ENCODE measurements at places on chromosomes 16 and 17.

GRCh38 chr16:16146380-16147315 lies 76.6 kb downstream of the ABCC6 start:
- DNase-seq, result no peak

DNA sequence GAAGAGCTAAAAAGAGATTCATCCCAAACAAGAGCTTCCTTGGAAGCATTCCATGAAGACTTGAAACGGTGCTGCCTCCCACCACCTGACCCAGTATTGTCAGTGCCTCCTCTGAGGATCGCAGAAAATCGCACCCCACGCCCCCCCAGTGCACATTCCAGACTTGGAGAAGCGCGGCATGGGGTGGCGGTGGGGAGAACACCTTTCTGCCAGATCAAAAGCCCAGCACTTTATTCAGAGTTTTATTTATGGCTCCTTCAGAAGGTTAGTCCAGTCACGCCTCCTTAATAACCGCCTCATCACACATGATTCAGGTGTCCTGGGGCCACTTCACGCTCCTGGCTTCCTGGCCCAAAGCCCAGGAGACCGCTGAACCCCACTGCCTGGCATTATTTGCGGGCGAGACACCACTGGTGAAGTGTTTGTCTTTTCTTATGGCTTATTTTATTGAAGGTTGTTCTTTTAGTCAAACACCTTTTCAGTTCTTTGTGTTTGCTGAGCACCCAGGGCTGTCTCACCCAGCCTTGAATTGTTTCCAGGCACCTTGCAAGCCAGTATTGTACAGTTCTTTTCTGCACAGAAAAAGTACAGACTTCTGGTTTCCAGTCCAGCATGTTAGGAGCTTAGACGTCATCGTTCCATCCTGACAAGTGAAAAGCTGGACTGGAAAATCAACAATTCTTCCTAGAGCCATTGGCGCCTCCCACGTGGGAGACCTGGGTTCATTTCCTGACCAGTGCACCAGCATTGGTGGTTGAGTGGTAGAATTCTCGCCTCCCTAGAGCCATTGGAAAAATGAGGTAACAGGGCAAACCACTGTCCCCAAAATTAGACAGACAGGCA lies 79.6 kb upstream of the CACNG5 start:
- no peak for DNase-seq

DNA sequence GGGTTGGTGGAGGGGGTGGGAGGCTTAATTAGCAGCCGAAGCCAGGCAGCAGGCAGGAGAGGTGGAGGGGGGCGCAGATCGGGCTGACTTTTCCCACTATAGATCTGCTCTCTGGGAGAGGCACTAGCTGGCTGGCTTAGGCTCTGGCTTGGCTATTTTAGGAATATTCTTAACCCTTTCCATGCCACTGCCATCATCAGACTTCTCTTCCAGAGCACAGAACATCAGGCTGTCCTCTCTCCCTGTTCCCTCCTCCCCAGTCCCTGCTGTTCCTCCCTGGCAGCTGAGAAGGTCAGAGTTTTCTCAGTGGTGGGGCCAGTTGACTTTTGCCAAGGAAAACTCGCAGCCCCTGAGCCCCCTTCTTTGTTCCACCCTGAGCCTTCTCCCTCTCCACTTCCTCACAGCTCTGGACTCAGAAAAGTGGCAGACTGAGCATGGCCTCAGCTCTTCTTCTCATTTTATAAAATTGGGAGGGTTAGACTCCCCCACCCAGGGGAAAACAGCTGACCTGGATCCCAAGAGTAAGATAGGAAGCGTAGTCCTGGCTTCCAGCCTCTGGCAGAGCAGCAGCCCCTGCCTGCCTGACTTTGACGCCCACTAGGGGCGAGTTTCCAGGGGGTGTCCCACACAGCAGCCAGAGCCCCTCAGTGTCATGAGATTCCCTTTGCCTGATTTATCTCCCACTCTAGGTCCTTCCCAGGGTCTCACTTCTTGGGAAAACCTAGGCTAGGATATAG lies 9.9 kb upstream of the C1QL1 start:
- DNase-seq, result no peak

- no peak for DNase-seq
These were observed 27.8 kb upstream of the GHDC start for GRCh38 chr17:42221886-42222745.

DNA sequence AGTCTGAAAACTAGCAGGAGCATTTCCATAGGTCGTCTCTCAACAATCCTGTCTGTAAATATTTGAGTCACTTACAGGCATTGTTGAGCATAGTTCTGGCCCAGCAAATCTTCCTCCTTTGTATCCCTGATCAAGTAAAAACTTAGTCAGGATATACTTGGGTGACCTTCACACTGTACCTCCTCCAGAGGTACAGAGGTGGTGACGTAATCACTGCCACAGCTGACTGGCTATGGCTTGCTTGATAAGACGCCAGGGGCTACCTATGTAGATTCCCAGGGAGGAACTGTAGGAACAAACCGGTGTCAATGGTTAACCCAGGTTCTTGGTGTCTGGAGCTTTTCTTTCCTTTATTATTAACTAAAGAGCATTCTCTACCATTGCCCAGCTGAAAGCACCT lies at the start of gene KCNJ16:
TSS of gene KCNJ16 (plus strand) at position 270 of the 400 bp plus-strand sequence. CDS start 56,863 bp downstream, outside the sequence.
- DNase-seq, result no peak

DNA sequence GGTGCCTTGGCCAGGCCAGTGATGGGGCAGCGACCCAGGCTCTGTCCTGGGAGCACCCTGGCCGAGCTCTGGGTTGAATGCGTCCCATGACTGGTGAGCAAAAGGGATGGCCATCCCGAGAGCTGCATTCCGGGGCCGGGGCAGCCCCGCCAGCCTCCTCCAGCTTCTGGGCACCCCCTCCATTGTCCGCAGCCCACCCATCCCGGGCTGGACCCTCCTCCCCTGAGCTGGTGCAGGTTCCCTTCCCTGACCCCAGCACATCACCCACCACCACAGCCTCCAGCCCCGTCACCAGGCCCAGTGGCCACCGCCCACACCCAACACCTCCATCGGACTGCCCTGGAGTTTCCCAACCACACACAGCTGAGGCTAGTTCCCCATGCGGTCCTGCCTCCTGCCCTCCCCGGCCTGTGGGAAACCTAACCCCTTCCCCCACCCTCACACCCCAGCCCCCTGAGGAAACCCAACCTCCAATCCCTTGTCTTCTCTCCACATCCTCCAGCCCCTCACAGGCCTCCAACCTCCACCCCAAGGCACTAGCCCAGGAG lies 16.2 kb upstream of the PVALEF start:
- DNase-seq, result no peak

DNA sequence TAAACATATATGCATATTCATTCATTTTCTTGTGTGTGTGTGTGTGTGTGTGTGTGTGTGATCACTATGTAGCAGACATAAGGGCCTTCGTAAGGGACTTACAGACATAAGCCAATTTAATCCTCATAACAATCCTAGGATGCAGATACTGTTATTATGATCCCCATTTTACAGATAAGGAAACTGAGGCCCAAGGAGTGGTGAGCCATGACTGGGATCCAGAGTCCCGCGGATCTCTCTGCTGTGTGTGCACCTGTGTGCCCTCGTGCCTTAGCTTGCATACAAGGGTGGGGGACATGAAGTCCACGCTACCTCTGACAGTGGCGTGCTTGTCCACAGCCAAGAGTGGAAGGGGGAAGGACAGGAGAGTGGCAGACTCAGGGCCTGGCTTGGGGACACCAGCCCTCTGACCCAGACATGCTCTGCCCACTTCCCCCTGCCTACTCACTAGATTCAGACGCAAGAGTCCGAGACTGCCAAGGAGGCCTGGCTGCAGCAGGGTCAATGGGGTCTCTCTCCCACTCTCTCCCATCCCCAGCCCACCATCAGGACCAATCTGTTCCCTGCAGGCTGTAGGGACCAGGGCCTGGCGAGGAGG lies 9.8 kb upstream of the SMTNL2 start:
- no peak for DNase-seq

DNA sequence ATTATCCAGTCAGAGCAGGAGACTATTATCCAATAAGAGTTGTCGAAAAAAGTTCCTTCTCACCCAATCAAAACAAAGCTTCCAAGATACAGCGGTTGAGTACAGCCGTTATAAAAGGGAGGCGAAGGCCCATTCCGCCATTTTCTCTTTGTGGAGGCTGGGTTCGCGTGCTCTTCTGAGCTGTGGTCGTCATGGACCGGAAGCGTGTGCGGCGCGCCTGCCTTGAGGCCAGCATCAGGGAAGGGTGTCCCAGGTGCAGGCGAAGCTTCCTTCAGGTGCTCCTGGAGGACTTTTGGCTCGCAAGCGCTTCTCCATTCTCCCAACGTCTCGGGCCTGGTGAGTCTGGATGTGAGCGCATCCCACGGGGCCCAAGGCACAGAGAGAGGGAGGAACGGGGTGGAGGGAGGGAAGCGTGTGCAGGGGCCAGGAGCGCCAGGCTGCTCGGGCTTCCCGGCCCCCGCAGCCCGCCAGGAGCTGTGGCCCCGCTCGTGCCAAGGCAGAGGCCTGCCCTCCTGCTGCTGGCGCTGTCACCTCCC lies 99.2 kb downstream of the GOSR1 start:
- no peak for DNase-seq

- DNase-seq, result no peak
These were observed 40.4 kb downstream of the CFDP1 start for GRCh38 chr16:75392906-75393305.

GRCh38 chr17:58323366-58324055 lies 5.1 kb downstream of the TSPOAP1 start:
- no peak for DNase-seq
